ENCODE measurements at places on chromosomes 16 and 17.

GRCh38 chr16:90020260-90020837 lies 1.1 kb upstream of the DBNDD1 start:
- no peak for DNase-seq

GRCh38 chr16:27685807-27686206 lies 135.9 kb downstream of the KATNIP start:
- no peak for DNase-seq

DNA sequence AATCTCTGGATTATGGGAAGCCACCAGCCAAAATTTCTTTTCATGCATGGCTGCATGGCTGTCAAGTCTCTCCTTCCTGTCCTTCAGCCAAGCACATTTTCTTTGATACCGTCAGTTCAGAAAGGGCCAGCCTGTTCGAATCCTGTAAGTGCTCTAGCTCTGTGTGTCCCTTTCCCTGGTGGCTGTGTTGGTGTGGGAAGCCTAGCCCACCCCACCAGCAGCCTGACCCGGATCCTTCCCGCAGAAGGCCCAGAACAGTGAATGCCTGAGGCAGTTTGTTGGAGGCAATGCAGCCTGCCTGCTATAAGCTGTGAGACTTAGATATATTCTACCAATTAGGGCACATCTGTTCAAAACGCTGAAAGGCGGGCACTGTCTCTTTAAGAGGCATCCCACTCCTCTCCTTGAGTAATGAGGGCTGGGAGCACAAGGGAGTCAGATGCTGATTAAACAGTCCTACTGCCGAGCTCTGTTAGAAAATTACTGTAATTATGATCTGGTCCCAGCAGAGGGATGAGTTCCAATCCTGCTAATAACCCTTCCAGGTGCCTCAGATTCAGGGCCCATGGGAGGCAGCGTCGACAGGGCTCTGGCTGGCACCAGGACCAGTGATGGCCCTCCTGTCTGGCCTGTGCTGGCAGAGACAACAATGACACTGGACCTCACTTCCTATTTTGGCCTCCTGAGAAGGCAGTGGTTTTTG lies 18.4 kb downstream of the SNX11 start:
- no peak for DNase-seq

DNA sequence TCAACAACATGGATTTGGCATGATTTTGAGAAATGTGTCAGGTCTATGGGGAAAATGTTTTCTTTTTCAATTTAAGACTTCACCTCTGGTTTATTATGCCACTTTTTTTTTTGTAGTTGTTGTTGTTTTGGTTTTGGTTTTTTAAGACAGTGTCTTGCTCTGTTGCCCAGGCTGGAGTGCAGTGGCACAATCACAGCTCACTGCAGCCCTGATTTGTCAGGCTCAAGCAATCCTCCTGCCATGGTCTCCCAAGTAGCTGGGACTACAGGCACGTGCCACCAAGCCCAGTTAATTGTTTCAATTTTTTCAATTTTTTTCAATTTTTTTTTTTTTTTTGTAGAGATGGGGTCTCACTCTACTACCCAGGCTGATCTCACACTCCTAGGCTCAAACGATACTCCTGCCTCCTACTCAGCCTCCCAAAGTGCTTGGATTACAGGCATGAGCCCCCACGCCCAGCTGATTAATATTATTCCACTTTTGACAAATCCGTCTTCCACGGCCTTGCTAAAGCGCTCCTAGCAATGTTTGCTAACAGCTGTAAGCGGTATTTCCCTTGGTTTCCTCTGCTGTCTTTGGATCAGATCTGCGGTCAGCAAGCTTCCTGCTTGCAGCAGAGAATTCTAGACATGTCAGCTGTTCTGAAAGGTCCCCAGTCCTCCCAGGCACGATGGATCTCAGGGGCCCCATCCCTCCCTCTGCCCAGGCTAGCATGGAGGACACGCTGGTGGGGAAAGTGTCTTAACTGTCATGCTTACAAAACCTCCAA lies 7.0 kb upstream of the MILR1 start:
- DNase-seq, result no peak

GRCh38 chr17:40203131-40203530 lies 16.0 kb upstream of the WIPF2 start:
- DNase-seq, result no peak

DNA sequence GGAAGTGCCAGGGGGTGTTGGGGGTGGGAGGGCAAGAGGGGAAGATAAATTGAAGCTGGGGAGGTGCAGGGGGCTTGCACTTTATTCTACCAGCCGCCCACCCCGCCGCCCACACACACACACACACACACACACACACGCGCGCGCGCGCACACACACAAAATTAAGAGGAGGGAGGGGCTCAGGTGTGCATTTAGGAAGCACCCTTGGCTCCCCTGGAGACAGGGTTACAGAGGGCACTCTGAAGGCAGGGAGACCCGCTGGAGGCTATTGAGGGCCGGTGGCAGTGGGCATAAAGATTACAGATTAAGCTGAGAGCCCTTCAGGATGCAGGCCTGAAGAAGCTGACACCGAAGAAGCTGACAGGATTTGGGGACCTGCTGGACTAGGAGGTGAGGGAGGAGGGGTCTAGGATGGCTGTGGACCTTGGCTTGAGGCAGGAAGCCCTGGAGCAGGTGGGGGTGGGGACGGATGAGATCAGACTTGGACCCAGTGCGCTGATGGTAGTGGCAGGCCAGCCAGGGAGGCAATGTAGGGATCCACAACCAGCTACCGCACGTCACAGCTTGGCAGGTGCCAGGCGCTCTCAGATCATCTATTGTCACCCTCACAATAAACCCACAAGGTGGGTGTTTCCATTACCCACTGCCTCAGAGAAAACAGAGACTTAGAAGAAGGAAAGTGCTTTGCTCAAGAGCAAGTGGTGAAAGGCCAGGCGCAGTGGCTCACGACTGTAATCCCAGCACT lies 772 bp upstream of the SAMD14 start:
- no peak for DNase-seq

GRCh38 chr17:1498233-1498632 lies 5.7 kb upstream of the MYO1C start:
- DNase-seq, result no peak

DNA sequence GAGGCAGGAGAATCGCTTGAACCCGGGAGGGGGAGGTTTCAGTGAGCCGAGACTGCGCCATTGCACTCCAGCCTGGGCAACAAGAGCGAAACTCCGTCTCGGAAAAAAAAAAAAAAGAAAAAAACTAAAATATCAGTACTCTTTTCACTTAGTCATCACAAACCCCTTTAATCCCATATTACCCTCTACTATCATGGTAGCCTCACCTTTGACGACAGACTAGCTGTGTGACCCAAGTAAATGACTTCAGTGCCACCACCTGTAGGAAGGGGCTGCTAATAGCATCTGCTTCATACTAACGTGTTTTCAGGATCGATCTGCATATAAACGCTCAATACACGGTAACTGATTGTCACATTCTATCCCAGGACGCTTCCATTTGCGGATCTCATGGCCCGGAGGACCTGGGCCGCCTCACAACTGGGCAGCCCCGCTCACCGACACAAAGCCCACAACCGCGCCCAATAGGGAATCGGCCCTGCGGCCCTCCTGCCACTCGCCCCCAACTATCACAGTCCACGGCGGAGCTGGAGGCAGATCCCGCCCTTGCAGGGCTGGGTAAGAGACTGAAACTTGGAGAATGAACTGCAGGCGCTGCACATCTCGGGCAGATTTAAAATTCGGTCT lies 1.1 kb upstream of the ZNF263 start:
- DNase-seq, result no peak

DNA sequence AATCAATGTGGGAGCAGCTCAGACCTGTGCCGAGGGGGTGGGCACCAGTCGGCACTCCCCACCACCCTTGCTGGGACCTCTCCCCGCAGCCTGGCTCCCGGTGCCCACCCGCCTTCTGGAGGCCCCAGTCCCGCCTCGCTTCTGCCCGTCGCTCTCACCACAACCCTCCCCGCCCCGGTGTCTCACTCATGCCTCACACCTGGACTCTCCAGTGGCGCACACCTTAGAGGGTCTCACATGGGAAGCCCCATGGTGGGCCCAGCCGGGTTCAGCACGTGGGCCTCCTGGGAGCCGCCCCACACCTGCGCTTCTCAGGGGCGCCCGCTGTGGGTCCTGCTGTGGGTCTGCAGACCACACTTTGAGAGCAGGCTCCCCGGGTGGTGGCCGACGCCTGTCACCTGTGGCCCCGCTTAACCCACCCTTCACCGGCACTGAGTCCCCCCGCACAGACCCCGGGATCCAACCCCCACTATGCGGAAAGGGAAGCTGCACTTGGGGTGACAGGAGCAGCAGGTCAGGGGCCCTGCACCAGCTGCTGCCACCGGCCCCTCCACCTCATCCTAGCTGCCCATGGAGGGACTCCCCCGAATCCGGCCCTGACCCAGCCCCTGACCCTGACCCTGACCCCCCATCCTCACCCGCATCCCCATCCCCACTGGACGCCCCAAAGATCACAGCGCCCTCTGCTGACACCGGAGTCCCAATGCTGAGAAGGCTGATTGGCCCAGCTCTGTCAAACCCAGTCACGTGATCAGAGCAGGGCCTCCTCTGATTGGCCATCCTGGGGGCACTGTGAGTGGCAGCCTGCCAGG lies 27.4 kb upstream of the SLC38A10 start:
- DNase-seq, result no peak

DNA sequence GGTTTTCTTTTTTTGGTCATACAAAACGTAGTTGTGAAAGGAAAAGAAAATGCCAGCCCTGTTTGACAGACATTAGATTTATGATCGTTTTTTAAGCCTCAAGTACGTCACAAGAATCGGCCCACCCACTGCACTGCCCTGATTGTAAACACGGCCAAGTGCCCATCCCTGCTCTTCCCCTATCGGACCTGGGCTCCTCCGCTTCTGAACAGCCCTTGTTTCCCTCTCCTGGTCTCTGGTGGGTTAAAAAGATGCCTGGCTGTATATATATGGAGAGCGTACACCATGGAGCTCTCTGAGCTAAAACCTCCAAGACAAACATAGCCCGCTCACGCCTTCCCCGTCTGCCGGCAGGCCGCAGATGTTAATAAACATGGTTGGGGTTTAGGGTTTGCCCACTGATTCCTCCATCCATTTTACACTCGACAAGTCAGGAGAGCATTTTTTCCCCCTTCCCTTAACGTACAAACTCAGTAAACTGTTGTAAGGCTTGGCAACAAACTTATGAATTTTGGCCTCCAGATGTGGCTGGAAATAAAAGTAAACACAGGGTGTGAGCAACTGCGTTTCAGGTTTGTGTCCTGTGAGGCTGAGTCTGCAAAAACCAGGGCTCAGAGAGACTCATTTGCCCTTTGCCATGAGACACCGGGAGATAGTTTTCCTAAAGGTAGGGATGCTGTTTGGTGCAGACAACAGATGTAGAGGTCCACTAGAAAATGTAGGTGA lies 325.9 kb downstream of the SOX9 start:
- DNase-seq, result no peak

DNA sequence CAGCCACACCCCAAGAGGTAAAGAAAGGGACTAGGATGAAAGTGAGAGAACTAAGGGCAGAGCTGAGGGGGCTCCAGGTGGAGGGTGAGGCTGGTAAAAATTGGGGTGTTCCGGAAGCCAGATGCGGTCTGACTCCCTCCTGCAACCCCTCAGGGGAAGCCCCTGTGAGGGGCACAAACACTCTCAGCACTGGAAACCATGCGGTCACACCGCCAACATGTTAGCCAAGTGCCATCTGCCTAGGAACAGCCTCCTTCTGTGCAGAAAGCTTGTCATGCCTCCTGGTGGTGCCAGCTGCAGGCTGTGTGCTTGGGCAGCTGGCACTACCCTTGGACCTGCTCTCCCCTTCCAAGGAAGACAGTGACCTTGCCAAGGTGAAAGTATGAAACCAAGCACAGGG lies 83.5 kb upstream of the RPL38 start:
- no peak for DNase-seq

GRCh38 chr17:57968456-57968855 lies 13.2 kb upstream of the CUEDC1 start:
- no peak for DNase-seq

GRCh38 chr16:21126518-21126917 lies 24.1 kb downstream of the DNAH3 start:
- no peak for DNase-seq

- DNase-seq, result no peak
These were observed 8.2 kb upstream of the CBX8 start for GRCh38 chr17:79804856-79805696.

- DNase-seq, result no peak
These were observed 190.7 kb upstream of the KCNJ16 start for GRCh38 chr17:69884356-69884755.

- no peak for DNase-seq
These were observed 418.3 kb upstream of the SALL1 start for GRCh38 chr16:51569203-51569931.

- DNase-seq, result no peak
These were observed 507.2 kb upstream of the EEF2KMT start for GRCh38 chr16:5604770-5605169.

GRCh38 chr17:42436391-42436790 lies 13.3 kb upstream of the CAVIN1 start:
- DNase-seq, result no peak

- no peak for DNase-seq
These were observed 8.6 kb upstream of the CCL2 start for GRCh38 chr17:34246446-34246845.

GRCh38 chr16:67006930-67007658 lies 18.7 kb downstream of the CES4A start:
- DNase-seq, result no peak

- DNase-seq, result no peak
These were observed 58.6 kb upstream of the SHISA6 start for GRCh38 chr17:11182430-11182829.

GRCh38 chr16:67426950-67427349 lies 4.0 kb upstream of the HSD11B2 start:
- no peak for DNase-seq

- DNase-seq, result no peak
These were observed 29.2 kb downstream of the DCAKD start for GRCh38 chr17:45022288-45022648.

DNA sequence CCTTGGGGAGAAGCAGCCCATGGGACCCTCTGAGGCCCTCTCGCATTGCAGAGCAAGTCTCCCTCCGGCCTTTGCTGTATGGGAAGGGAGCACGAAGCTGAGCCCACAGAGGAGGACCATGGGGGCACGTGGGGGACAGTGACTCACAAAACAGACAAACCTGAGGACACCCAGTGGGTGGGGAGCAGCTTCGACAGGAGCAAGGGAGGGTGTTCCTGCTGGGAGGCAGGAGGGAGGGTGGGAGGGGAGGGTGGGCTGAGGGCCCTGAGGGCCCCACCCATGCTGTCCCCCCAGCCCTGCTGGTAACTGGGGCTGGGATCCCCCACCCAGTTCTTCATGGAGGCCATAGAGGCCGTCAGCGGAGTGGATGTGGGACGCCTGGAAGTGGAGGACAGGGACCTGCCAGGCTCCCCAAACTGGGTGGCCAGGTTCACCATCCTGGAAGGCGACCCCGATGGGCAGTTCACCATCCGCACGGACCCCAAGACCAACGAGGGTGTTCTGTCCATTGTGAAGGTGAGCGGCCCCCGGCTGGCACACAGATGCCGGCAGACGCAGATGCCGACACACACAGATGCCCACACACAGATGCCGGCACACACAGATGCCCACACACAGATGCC lies 12.5 kb downstream of the SLC22A31 start:
- no peak for DNase-seq

GRCh38 chr16:72530434-72530833 lies 358.5 kb upstream of the PMFBP1 start:
- DNase-seq, result no peak
